ENCODE measurements at places on chromosomes 6 and 20.

- DNase-seq, result peak; percentile 27
Measured at GRCh38 chr6:156963712-156964700, 186.8 kb downstream of the ARID1B start.

DNA sequence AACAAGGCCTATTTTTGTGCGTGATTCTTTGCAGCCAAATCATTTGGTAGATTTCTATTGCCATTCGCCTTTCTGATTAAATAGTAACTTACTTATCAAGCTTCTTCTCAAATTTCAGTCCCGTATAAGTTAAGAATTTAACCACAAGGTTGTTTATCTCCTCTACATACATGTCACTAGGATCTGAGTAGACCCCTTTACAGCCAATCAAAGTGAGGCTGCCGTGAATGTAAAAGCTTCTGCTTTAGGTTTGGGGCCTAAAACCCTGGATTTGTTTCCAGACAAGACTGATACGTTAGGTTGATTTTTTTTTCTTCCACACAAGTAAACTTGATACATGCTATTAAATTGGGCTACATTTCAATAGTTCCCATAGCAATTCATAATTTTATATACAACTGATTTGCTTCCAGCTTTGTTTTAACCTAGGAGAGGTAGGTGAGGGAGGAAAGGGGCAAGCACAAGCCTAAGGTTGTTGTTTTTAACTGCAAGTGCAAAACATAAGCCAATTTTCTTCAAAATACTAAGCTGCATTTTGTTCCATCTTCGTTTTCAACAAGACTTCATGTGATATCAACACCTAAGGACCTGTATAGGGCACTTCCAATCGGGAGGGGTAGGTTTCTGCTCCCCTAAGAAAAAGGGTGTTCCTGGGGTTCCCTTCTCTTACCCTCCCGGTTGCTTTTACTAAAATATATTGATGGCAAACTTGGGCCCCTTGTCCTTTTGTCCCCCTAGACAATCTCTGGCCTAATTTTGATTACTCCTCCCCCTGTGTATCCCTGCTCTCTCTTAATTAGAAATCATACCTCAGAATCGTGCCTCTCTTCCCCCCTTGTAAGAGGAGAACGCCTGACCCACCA is 1.7 kb downstream of the RANBP9 start:
- no peak for DNase-seq

DNA sequence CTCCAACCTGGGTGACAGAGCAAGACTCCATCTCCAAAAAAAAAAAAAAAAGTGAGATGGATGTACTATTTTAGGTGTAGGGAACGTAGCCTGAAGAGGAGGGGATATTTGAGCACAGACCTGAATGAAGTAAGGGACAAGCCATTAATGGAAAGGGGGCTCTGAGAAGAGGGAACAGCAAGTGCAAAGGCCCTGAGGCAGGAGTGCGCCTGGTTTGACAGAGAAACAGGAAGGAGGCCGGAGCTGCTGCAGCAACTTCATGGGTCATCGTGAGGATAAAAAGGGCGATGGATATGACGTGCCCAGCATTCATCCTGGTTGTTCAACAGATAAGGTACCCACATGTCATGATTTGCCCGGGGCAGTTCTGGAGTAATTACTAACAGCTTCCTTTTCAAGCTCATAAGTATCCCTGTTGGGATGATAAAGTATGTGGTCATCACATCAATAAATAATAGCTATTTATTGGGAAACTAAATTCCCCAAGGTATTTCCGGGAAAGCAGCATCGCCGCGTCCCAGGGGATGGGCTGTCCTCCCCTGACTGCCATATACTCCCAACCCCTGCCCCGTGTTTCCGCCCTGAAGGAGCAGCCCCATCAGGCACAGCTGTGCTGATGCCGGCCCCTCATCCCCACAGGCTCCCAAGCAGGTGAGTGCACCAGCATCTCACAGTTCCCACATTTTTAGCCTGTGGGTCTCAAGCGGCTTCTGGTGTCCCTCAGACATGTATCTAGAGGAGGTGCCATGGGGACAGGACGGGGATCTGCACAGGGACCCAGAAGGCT is 43.4 kb downstream of the DLGAP4 start:
- DNase-seq, result no peak

DNA sequence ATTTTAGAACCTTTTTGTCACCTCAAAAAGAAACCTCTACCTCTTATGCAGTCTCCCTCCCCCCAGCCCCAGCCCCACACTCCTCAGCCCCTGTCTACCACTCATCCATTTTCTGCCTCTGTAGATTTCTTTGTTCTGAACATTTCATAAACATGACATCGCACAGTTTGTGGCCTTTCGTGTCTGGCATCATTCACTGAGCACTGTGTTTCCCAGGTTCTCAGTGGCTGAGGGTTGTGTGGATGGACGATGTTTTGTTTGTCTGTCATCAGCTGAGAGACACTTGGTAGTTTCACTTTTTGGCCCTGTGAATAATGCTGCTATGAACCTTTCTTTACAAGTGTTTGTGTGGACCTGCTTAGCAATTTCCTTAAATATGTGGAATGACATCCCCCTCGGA is 64.5 kb downstream of the FAM120B start:
- no peak for DNase-seq

DNA sequence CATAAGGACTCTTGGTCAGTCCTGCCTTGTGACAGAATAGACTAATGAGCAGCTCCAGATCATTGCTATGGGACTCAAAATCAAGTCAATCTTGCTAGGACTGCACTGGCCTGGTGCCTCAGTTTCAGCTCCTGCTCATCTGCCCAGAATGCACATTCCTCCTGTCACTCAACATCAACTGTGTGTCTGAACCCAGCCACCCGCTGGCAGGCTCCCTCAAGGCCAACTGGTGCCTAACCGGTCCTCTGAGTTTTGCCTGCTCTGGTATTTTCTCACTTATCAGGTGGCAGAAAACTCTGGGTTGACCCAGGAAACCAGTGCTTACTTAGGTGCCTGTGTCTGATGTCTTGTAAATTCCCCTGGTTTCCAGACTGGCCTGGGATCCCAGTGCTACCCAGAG is 297.7 kb downstream of the DHX35 start:
- no peak for DNase-seq

- no peak for DNase-seq
Measured at GRCh38 chr6:126537061-126537816, 197.3 kb downstream of the CENPW start.

DNA sequence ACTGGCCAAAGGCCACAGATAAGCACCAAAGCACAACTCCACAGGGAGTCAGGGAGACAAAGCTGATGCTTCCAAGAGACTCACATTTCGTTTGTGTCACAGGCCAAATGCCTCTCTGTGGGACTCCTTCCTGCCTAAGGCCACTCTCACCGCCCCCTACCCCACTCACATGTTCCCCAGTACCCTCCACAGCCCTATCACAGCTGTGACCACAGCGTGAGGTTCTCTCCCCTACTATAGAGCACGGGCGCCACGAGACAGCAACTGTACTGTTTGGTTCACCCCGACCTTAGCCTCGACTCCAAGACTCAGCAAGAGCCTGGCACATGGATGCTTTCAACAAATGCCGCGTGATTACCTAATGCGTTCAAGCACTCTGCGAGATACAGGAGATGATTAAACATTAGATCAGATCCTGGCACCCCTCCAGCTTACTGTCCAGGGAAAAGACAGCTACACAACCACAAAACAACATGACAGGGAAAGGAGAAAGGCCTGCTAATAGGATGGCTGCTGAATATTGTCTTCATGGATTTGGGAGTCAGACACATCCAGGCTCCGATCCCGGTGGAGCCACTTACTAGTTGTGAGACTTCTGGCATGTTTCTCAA is 105.5 kb downstream of the AGPAT4 start:
- no peak for DNase-seq

DNA sequence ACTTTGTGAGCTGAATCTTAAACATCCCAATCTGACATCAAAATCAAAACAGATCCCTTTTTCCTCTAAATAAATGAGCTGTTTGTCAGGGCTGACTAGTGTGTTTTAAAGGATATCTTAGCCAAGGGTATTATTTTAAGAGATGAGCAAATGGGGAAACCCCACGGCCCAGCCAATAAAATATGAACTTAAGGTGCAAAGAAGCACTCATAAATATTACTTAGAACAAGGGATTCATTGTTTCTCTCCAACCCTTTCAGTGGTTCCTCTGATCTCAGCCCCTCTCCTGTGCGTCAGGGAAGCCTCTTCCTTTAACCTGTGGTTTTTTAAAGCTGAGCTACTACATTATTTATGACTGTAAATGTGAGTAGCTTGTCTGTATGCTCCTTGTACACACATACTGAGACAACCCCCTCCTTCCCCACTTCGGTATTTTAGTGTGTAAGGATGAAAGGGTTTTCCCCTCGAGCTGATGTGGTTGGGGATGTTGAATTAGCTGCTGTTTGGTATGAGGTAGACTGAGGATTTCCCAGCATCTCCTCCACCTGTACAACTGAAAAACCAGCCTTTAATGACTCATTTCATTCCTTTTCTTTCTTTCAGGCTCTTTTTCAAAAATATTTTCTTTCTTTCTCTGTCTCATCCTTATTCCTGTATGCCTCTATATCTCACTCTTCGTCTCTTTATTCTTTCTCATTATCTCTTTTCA is 6.5 kb downstream of the BMP5 start:
- no peak for DNase-seq
